Stimulated activated CD8-positive, alpha-beta memory T cell treated with anti-CD3 and anti-CD28 coated beads, Interleukin-4, amount 100 ng/mL, for 1 hour (primary cell): ENCODE measurements at places on chromosomes 4 and X.
A peak's percentile ranks its signal among the peaks of the same experiment; 100 is the strongest.

GRCh38 chr4:51831133-51831532 is 11.8 kb upstream of the DCUN1D4 start:
- peak; percentile 31 for DNase-seq

DNA sequence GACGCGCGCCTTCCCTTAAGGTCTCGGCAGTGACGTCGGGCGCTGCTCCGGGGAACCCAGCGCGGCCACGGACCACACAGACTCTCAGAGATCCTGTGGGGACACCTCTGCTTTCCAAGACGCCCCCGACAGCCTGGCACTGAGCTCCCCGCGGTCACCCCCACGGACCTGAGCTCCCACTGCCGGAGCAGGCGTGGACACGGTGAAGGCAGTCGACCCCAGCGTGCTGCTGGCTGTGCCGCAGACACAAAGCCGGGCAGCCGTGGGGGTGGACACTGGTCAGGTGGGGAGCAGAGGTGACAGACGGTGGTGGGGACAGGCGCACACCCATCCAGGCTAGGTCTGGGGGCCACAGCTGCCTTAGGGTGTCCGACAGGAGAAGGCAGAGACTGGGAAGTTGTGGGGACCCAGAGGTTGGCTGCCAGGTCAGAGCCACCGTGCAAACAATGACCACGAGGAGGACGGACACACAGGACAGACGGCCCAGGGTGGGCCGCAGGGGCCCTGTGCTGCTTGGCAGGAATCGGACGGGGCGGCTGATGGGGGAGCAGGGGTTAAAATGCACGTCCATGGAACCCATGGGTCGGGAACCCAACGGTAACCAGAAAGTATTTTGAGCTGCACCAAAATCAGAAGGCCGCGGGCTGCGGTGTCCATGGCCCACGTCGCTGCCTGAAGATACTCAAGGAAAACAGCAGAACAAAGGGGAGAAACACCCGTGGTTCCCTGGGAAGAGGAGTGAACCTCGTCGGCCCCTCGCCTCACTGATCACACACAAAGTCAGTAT is 16.6 kb upstream of the GTPBP6 start:
- DNase-seq, result no peak

DNA sequence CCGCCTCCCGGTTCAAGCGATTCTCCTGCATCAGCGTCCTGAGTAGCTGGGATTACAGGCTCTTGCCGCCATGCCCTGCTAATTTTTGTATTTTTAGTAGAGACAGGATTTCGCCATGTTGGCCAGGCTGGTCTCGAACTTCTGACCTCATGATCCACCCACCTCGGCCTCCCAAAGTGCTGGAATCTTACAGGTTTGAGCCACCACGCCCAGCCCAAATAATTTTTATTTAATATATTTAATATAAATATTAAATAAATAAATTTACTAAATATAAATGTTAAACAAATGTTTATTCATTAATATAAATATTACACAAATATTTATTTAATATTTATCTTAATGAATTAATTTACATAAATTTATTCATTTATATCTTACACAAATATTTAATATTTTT is 120.2 kb downstream of the SHOX start:
- no peak for DNase-seq

- DNase-seq, result no peak
Measured at GRCh38 chrX:86066998-86067397, 19.6 kb upstream of the CHM start.

- no peak for DNase-seq
Measured at GRCh38 chrX:54994099-54994498, at the start of gene PFKFB1. PFKFB1 (minus strand) TSS chrX:54994188; CDS start chrX:54994007, 181 bp downstream.

- DNase-seq, result no peak
Measured at GRCh38 chr4:185411849-185412248, 13.9 kb downstream of the UFSP2 start.

GRCh38 chr4:128468123-128468989 is 180.7 kb upstream of the PGRMC2 start:
- DNase-seq, result no peak

- DNase-seq, result no peak
Measured at GRCh38 chr4:36308150-36308549, 26.7 kb downstream of the DTHD1 start.

- DNase-seq, result no peak
Measured at GRCh38 chr4:27514711-27515110, 654.1 kb downstream of the STIM2 start.

GRCh38 chr4:42736527-42737195 is 79.8 kb upstream of the ATP8A1 start:
- no peak for DNase-seq

- no peak for DNase-seq
Measured at GRCh38 chrX:38960137-38960536, 158.9 kb downstream of the MID1IP1 start.

DNA sequence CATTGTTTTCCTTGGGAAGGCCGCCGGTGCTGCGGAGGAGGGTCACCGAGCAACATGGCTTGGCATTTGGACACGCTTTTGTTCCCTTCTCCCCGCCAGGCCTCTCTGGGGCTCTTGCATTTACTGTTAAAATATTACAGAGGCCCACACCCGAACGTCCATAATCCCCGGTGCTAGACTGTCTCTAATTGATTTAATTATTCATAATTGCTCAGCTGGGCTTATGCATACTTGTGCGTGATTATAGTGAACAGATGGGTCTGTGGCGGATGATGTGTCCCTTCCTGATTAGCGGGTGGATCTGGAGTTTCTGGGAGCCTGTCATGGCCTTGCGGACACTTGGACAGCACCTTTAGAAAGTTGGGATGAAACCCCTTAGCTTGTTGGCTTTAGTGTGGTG is 100.2 kb upstream of the MSX1 start:
- DNase-seq, result no peak

GRCh38 chr4:118773429-118773792 is 62.5 kb downstream of the SEC24D start:
- no peak for DNase-seq

DNA sequence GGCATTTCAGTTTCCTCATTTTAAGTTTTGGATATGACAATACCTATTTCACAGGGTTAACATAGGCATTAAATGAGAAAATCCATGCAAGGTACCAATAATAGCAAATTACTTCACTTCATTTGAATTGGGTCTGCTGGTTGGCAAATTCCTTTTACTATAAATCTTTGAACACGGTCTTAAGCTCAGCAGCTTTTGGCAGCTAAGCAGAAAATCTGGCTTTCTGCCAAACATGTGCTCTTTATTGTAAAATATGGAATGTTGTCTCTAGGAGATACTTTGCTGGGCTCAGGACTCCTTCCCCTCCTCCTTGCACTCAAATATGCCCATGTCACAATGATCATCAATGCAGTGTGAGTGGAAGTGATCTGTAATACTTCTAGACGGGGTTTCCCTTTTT is 16.8 kb upstream of the DMP1 start:
- DNase-seq, result no peak

DNA sequence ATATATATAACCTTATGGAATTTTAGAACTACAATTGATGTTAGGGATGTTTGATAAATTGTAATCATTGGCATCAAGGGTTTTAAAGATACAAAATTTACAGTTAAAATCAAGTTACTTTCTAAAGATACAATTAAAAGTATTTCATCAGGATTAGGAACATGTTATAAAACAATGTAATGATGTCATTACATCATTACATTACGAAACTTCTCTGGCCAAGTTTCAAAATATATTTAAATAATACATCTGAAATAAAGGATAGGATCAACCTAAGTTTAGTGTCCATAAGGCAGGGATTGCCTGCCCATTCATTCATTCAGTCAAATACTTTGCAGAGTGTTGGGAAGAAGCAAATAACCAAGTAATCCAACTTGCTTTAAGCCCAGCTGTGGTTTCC is 75.1 kb downstream of the TENM3 start:
- DNase-seq, result no peak

DNA sequence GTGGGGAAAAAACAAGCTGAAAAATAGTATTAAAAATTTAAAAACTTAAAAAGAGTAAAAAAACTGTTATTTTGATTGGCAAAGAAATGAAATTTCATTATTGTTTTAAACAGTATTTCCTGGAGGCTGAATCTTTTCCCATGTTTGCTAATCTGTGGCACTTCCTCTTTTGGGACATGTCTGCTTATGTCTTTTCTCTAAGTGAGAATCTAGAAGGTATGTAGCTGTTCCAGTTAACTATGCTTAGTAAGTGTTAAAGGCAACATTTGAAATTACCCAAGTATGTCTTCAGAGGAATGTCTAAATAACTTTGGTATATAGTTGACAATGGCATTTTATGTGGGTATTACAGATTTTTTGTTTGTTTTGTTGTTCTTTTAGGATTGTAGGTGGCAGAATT is 81.6 kb upstream of the TBC1D9 start:
- no peak for DNase-seq

DNA sequence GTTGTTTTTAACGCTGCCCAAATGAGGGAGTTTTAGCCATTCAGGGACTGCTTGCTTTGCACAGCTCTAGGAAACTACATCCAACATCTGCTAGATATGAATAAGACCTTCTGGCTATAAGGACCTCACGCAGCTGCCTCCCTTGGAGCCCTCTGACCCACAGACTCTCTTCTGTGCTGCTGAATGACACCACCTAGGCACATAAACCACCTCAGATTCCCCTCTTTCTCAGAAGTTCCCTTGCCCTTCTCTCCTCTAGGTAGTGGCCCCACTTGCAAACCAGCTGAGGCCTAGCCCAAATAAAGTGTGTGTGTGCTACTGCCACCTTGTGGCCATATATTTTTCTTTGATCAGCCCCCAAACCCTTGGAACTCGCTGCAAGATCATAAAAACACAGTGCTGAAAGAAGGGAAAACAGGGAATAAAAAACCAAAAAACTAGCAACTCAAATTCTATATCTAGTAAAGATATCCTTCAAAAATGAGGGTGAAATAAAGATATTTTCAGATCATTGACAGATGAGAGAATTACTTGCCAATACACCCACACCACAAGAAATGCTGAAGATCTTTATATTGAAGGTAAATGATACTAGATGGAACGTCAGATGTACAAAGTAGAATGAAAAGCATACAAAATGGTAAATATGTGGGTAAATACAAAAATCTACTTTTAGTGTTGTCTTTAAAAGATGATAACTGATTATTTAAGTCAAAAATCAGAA is 265.9 kb downstream of the ADAMTS3 start:
- no peak for DNase-seq

DNA sequence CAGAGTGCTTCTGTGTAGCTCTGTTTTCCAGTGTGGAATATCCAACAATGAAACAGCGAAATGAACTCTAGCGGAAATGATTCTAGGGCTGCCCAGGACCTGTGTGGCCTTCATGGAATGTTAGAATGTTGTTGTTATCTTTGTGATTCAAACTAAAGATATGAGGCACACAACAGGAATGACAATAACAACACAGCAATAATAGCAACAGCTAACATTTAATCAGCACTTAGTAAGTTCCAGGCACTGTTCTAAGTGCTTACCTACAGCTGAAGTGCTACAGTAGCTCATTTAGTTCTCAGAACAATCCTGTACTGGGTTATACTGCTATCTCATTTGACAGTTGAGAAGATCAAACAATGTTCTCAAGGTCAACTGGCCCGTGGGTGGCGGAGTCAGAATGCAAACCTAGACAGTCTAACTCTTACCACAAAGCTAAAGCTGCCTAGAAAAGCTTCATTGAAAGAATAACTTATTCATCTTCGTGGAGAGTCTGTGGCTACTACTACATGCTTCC is 63.7 kb downstream of the MAML3 start:
- DNase-seq, result no peak

GRCh38 chrX:46666831-46667230 is 92.1 kb downstream of the SLC9A7 start:
- DNase-seq, result no peak

- DNase-seq, result no peak
Measured at GRCh38 chrX:134191281-134191680, 45.7 kb upstream of the CCDC160 start.

- DNase-seq, result no peak
Measured at GRCh38 chrX:123771449-123772064, 38.7 kb upstream of the THOC2 start.
